ENCODE measurements at places on chromosomes 11 and 22.

- DNase-seq: no peak
Measured at GRCh38 chr11:67167091-67167490, 48.0 kb downstream of the KDM2A start.

GRCh38 chr22:29947410-29948384 is 64.7 kb downstream of the MTMR3 start:
- DNase-seq: no peak

DNA sequence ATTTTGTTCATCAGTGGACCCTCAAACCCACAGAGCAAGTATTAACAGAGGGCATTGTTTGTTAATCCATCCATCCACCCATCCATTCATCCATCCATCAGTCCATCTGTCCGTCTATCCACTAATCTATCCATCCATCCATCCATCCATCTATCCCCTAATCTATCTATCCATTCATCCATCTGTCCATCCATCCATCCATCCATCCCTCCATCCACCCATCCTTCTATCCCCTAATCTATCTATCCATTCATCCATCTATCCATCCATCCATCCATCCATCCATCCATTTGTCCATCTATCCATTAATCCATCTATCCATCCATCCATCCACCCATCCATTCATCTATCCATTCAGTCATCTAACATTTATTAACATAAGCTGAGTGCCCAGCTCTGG is 307.3 kb downstream of the MIAT start:
- no peak for DNase-seq

- no peak for DNase-seq
Measured at GRCh38 chr11:9642894-9643293, 21.0 kb upstream of the SWAP70 start.

GRCh38 chr11:134266440-134266839 is 9.7 kb upstream of the GLB1L3 start:
- DNase-seq: no peak

DNA sequence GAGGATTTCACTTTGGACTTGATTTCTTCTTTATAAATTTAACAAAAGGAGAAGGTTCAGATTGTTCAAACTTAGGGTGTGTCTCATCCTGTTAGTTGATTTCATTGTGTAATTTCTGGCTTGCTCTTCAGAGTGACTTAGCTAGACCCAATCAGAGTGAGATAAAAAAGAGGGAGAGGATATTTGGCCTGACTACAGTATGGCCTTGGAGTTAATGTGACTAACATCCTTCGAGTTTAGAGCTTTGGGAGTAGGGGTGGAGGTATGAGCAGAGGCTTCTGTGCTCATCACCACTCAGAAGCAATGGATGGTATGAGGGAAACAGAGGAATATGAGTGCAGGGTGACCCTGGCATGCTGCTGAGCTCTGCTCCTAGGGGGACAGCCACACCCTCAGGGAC is 114.2 kb downstream of the ME3 start:
- DNase-seq: no peak

DNA sequence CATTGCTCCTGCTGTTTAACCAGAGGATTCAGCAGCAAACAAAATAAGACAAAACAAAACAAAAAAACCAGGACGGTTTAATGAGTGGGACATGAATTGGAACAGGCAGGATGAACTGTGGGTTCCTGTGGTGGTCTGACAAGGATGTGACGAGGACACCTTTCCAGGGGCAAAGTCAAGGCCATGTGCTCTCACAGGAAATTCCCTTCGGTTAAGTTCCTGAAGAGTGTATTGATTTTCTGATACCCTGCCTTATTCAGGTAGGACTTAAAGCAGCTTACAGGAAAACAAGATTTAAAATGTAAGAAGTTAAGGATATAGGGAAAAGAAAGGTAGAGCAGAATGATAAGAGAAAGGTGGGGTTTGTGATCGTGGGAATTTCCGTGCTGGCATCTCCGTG is 8.5 kb upstream of the PLET1 start:
- DNase-seq: no peak

DNA sequence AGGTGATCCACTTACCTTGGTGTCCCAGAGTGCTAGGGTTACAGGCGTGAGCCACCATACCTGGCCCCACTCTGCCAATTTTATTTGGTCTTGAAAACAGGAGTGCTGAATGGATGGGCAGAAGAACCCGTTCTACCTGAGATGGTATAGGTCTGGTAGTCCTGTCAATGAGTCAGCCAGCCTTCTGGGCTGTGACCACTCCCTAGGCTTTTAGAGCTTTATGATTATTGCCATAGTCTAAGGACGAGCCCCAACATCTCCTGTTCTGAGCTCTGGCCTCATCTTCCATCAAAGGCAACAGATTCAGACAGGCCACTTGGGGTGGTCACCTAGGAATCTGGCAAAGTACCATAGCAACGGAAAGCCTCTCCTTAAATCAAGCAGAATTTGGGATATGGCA is 11.5 kb downstream of the ZDHHC5 start:
- no peak for DNase-seq

DNA sequence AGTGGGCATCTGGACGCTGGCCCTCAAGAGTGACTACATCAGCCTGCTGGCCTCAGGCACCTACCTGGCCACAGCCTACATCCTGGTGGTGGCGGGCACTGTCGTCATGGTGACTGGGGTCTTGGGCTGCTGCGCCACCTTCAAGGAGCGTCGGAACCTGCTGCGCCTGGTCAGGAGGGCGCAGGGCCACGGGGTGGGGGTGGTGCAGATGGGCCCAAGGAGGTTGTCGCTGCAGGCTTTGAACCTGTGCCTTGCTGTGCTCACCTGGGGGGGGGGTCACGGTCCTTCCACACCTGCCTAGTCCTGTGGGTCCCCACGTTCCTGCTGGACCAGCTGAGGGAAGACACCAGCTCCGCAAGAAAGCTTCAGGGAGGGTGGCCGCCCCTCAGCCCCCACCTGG is 3.5 kb downstream of the CD151 start:
- DNase-seq: no peak

DNA sequence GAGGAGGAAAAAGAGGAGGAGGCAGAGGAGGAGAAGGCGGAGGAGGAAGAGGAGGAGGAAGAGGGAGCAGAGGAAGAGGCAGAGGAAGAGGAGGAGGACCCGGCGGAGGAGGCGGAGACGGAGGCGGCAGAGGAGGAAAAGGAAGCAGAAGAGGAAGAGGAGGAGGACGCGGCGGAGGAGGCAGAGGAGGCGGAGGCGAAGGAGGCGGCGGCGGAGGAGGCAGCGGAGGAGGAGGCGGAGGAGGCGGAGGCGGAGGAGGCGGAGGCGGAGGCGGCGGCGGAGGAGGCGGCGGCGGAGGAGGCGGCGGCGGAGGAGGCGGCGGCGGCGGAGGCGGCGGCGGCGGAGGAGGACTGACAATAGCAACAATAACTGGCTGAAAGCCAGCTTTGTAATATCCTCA is 616.6 kb downstream of the TBC1D22A start:
- no peak for DNase-seq

- peak; percentile 70 for DNase-seq
Measured at GRCh38 chr11:66126808-66127555, 56.9 kb downstream of the PACS1 start.

GRCh38 chr11:77568916-77569675 is 20.7 kb upstream of the AQP11 start:
- DNase-seq: no peak

GRCh38 chr11:70854901-70855556 is 397.3 kb downstream of the SHANK2 start:
- no peak for DNase-seq

- DNase-seq: no peak
Measured at GRCh38 chr22:48780597-48781277, 1046.9 kb downstream of the BRD1 start.

DNA sequence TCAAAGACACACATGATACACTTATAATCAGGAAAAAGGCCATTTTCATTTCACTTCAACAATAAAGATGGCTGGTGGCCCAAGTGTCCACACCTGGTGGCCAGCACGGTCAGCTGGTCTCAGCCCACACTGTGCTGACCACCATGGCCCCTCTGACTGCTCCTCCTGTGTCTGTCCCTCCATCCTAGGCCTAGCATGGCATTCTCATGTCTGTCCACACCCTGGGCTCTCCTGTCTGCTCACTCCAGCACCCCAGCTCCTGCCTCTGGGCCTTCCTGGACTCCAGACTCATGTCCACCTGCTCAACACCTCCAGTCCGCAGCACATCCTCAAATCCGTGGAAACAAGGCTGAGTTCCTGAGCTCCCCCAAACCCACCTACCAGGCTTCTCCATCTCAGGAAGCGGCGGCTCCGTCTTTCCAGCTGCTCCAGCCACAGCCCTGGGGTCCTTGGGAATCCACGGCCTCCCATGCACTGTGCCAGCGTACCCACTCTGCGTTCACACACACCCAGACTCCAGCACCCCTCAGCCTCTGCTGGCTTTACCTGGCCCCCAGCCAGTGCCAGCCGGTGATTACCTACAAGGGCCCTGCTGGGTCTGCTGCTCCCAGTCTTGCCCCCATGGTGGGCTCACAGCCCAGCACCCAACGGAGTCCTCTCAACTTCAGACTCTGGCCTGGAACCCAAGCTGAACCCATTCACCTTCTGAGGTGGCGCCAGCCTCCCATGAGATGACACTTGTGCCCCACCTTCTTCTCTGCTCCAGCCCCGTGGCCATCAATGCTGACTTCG is 13.9 kb downstream of the SIRT3 start:
- no peak for DNase-seq

- DNase-seq: no peak
Measured at GRCh38 chr22:50730013-50730891, 7.8 kb upstream of the ACR start.

GRCh38 chr11:75195167-75195962 is 44.5 kb downstream of the SLCO2B1 start:
- no peak for DNase-seq

GRCh38 chr11:86210898-86211297 is 33.7 kb upstream of the EED start:
- no peak for DNase-seq

- DNase-seq: no peak
Measured at GRCh38 chr11:35318977-35319925, 100.1 kb downstream of the SLC1A2 start.

DNA sequence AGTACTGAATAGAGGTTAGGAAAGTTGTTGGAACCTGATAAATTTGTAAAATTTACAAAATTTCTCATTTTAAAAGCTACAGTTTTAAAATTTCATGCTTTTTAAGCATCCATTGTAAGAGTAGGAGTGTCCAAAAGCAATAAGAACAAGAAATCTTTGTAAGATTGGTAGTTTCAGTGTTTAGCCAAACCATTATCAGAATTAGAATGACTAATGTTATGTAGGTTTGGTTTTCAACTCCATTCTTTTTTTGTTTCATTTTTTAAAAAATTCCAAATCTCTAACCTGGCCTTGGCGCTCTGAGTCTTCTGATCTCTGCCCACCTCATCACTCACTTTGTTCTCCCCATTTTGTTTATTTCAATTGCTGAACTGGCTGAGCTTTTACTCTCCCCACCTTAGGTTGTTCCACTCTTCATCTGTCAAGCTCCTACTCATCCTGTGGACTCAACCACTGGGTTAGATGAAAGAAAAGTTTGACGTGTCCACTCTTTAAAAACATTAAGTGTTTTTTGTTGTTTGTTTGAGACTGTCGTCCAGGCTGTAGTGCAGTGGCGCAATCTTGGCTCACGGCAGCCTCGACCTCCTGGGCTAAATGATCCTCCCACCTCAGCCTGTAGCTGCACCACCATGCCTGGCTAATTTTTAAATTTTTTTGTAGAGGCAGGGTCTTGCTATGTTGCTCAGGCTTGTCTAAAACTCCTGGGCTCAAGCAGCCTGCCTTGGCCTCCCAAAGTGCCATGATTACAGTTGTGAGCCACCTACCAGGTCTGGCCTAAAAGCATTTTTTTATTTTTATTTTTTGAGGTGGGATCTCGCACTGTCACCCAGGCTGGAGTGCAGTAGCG is 14.0 kb downstream of the EP300 start:
- no peak for DNase-seq

GRCh38 chr11:95398437-95399112 is 167.6 kb upstream of the SESN3 start:
- no peak for DNase-seq

- DNase-seq: no peak
Measured at GRCh38 chr11:134150195-134150903, 73.4 kb downstream of the NCAPD3 start.

- no peak for DNase-seq
Measured at GRCh38 chr11:130124096-130124495, 35.5 kb upstream of the ST14 start.

GRCh38 chr11:69430566-69430965 is 50.9 kb upstream of the LINC01488 start:
- DNase-seq: no peak

- no peak for DNase-seq
Measured at GRCh38 chr22:17266251-17266971, 47.2 kb upstream of the ADA2 start.

- peak; percentile 6 for DNase-seq
Measured at GRCh38 chr11:120956710-120957495, 67.0 kb upstream of the TBCEL start.

DNA sequence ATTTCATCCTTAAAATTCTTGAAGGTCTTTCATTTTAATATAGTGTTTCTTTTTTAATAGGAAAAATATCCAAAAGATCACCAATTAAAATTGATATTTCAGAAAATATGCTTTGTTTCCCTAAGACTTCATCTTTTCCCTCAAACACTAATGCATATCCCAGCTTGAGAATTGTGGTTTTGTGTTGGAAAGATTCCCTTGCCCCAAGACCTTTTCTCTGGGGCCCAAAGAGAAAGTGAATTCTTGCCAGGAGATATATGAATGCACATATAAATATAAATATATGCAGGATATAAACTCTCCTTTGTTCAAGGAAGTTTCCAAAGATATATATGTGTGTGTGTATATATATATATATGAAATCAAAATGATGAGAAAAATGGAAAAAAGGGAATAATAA is 241.2 kb downstream of the FAM76B start:
- no peak for DNase-seq

GRCh38 chr11:64619811-64620380 is 28.9 kb downstream of the SLC22A12 start:
- no peak for DNase-seq

DNA sequence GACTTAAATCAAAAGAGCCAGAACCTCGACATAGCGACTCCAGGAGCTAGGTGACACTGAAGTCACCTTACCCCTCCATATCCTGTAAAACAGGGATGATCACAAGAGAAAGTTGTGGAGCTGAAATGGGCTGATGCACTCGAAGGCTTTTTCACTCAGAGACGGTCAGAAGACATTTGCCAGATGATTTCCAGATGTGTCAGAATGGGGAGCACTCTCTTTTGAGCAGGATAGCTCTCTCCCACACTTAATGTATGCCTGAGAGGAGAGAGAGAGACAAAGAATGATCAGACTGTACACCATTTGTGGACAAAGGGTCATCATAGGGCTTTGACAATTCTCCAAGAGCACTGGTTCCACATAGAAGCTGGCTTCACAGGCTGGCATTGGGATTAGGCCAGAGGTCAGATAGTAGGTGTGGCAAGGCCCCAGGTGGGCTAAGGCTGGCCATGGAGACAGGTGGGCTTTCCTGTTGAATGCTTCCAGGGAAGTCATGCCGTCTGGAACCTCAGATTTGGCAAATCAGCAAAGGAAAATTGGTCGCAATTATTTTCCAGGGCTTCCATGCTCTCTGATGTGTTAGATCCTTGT is 42.3 kb upstream of the ETS1 start:
- no peak for DNase-seq

Data from activated naive CD8-positive, alpha-beta T cell treated with anti-CD3 and anti-CD28 coated beads, Interleukin-2, amount 50 U/mL, for 24 hours (primary cell).